Stromal cell of bone marrow (primary cell): ENCODE measurements at places on chromosomes 1 and 21.
A peak's percentile ranks its signal among the peaks of the same experiment; 100 is the strongest.

DNA sequence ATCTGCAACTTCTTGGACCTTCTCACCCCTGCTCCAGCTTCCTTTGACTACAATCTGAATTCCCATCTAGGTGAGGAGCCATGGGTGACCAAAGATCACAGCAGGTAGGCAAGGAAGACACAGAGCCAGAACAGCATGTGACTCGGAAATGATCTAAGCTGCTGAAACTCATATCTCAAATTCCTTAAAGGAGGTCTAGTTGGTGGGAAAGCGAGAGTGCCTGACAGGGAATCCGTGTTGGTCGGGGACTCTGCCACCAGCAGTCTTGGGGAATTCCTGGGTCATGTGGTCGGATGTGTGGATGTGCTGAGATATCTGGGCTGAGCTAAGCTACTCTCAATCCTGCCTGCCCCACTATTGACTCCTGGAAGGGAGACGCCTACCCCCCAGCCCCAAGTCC lies 3.2 kb upstream of the NUAK2 start:
- no peak for DNase-seq

DNA sequence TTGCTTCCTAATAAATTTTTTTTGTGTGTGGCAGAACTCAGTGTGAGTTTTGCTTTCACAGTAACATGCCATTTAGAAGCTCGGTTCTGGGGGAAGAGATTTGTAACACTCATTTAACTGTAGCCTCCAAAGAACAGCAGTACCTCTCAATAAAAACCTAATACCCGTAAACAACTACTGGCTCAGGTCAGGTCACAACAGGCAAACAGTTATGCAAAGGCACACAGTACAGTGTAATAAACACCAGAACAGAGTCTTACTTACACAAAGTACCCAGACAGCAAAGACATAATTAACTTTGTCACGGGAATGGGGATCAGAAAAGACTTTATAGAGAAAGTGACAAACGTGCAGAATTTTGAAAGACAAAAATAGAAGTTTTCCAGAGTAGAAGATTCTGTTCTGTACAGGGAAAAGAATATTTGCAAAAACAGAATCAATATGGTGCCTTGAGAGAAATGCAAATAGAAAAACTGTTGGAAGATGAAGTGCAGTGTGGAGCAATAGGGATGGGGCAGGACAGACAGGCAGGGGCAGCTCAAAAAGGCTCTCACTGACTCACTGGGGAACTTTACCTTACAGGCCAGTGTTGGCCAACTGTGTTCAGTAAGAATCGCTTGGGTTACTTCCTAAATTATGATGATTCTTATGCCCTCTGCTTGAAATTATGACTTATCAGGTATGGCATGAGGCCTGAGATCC lies 38.8 kb downstream of the EGLN1 start:
- no peak for DNase-seq

- DNase-seq = no peak
Measured at GRCh38 chr1:201214886-201215285, 24.3 kb downstream of the IGFN1 start.

DNA sequence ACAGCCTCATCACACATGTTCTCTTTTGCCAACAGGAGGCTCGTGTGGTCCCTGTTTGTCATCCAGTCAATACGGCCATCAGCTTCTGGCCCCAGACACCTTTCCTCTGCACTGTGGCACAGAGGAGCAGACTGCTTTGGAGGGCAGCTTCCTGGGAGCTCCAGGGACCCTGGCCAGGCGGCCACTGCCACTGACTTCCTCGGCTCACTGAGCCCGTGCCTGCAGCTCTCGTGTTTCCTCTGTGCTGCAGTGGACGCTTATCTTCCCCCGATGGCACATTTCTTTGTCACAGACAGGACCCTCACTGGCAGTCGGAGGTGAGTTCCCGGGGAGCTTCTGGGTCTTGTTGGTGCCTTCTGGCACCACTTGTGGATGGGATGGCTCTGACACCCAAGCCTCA lies 67.0 kb upstream of the DIRAS3 start:
- DNase-seq = no peak

DNA sequence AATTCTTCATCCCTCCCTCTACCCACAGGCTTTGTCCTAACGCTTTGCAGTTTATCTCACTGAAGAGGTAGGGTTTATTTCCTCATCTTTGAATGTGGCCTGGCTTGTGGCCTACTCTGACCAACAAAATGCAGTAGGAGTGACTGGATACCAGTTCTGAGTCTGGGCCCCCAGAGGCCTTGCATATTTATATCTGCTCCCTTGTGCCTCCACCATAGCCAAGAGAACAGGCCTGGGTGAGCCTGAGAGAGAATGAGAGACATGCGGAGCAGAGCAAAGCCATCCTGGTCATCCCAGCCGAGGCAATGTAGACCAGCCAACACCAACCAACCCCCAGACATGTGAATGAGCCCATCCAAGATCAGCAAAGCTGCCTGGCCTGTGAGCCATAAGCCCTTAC lies 30.3 kb downstream of the SMIM12 start:
- peak; percentile 29 for DNase-seq

DNA sequence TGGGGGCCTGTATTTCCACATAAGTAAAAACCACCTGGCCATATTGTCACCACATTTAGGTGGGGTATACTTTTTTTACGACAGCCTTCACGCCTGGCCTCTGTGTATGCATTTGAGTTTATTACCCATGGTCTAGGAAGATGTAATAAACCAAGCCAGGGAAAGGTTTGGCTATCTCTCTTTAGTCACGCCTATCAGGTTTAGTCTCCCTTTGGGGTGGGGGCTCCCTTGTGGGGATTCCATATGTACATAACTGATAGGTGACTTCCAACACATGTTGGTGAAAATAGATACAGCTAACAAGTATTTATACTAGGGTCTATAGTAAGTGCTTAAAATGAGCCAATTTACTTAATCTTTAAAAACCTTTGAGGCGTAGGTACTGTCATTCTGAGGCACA lies 4.2 kb downstream of the YBX1 start:
- DNase-seq = no peak

GRCh38 chr1:84493747-84494146 lies 12.4 kb upstream of the SPATA1 start:
- no peak for DNase-seq
